ENCODE measurements at places on chromosomes 12 and 14. TPM values are rescaled to one million over a fixed set of nuclear protein-coding genes. Genes with fewer than 3 reads are reported as not detected.

Gene KLHDC1
- total RNA-seq: 0.69 TPM

Gene CISTR
- not detected for total RNA-seq

- DNase-seq: peak; percentile 28
These were observed 105.8 kb downstream of the PAH start for GRCh38 chr12:102811110-102811737.

GRCh38 chr12:40226705-40227104 lies 1.9 kb downstream of the LRRK2 start:
- DNase-seq: no peak

GRCh38 chr12:52380271-52380694 lies 5.2 kb downstream of the KRT84 start:
- DNase-seq: peak; percentile 20

DNA sequence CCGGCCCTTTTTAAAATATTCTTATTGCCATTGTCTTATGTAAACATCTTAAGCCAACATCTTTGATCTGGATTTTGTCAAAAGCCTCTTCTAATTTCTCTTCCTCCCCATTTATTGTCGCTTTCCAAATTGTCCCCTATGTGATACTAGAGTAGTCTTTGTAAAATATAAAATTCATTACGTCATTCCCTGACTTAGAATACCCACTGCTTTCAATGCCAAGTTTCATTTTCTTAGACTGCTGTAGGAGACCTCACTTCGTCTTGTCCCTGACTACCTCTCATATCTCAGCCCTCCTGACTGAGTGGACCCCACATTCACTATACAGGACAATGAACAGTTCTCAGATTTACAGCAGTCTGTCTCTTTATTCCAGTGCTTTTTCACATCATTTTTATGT lies 633.9 kb upstream of the LMO3 start:
- DNase-seq: no peak

GRCh38 chr14:89167705-89168104 lies 249.3 kb downstream of the FOXN3 start:
- no peak for DNase-seq

All from NCI-H460 (cell line).